Panc1 (cell line): ENCODE measurements at places on chromosomes 5 and 9.
A peak's percentile ranks its signal among the peaks of the same experiment; 100 is the strongest.

DNA sequence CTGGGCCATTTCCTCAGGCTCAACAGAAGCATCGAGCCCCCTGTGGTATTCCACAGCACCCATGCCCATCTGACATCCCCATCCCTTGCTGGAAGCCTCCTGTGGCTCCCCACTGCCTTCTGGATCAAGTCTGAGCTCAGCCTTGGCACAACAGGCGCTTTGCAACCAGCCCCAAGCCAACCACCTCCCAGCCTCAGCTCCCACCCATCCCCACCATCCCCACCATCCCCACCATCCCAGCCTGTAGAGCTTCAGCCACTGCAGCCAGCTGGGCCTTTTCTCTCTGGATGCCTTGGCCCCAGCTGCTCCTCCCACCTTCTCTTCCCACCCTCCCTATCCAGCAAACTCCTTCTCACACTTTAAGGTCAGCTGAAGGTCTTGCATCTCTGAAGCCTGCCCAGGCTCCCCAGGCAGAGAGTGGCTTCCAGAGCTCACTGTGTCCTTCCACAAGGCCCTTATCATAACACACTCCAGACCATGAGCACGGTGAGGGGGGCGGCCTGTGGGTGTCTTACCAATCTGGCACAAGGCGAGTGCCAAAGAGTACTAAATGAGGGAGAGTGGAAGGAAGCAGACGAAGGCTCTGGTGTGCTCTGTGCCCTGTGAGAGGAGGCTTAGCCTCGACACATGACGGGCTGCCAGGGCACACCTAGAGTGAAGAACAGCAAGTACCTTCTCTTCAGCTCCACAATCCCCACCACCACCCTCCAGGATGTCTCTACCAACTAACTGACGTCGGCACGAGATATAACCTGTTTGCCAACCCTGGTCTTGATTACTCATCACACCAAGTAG, 6.5 kb downstream of the HIGD2A start:
- no peak for DNase-seq

GRCh38 chr9:18606281-18606680, 132.3 kb downstream of the ADAMTSL1 start:
- DNase-seq, result no peak

DNA sequence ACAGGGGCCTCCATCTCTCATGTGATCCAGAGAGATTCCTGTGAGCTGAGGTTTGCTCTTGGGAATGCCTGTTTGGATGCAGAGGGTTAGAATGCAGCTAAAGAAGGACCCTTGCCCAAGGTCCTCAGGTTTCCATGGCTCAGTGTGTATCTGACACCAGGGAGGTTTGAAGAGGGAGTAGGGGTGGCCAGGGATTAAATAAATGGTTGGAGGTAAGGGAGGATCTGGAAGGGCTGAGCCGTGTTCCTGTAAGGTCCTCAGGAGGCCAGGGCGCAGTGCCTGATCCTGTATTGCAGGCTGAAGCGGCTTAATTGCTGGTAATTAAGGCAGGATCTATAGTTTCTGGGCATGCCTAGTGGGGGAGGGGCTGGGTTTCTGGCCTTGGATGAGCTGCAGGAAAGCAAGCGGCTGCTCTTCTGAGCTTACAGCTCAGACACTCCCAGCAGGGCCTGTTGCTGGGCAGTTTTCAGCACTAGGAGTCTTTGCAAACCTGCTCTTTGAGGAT, 41.5 kb upstream of the MAP1B start:
- DNase-seq, result no peak

- no peak for DNase-seq
Observed at GRCh38 chr9:119722384-119722783, 353.1 kb upstream of the BRINP1 start.

GRCh38 chr9:98545021-98545420, 163.7 kb downstream of the GABBR2 start:
- no peak for DNase-seq

DNA sequence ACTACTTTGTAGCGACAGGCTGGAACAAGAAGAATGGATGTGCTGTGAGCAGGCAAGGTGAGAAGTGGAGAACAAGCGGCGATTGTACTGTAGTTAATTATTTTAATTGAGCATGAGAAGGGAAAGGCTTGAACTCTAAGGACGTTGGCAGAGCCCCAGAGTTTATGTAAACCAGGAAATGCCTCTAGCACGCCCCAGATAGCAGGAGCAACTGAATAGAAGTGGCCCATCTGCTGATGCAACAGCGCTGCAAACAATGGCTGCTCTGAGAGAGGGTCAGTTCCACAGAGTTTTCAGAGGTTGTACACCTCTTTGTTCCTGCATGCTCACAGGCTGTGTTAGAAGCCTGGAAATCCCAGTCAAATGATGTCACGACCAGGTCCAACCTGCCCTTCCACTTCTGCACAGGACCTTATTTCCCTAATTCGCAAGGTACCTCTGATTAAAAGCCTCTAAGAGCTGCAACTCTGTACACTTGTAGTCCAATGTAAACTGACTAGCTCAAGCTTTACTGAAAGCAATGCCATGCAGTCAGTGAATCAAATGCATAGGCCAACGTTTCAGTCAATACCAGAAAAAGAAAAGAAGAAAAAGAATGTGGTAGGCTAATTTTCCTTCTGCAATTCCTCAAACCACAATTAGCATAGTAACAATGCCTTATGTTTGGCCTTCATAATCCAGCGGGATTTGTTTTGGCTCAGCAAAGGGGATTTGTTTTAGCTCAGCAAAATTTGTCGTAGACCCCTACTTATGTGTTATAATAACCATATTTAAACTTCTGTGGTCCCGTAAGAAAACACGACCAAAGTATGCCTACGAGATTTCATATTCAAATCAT, 119.6 kb upstream of the RETREG1 start:
- peak; percentile 7 for DNase-seq

DNA sequence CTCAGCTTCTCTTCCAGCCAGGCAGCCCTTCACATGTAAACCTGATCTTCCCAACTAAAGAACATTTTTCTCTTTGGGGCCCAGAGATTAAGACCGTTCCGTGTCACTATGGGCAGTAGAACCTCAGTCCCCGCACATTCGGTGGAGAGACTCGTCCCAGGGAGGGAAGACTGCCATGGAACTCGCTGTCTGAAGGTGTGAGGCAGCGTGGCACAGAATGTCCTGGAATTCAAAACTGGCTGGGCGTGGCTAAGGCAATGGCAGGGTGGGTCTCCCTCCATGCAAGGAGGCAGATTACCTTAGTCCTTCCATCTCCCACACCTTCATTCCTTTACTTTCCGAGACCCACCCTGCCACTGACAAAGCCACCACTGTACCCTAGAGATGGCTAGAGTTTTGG, 57.4 kb upstream of the ZNF354A start:
- no peak for DNase-seq

- no peak for DNase-seq
Observed at GRCh38 chr5:157951673-157952373, 92.9 kb upstream of the CLINT1 start.

- DNase-seq, result no peak
Observed at GRCh38 chr9:88809355-88810161, 181.7 kb upstream of the S1PR3 start.

DNA sequence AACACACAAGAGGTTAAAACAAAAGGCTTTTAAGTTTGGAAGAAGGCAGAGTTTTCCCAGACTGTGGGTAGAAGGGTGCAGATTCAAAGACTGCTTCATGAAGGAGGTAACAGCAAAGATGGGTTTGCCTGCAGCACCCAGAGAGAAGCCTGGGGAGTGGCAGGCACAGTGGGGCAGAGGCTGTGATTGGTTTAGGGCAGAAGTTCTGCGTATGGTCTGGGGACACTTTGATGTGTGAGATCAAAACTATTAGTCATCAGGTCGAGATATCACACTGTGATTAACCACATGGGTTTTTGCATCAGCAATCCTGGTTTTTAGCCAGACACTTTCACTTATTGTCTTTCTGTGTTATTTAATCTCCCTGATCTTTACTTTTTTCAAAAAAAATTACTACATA, 188.8 kb upstream of the GLRA1 start:
- DNase-seq, result no peak

DNA sequence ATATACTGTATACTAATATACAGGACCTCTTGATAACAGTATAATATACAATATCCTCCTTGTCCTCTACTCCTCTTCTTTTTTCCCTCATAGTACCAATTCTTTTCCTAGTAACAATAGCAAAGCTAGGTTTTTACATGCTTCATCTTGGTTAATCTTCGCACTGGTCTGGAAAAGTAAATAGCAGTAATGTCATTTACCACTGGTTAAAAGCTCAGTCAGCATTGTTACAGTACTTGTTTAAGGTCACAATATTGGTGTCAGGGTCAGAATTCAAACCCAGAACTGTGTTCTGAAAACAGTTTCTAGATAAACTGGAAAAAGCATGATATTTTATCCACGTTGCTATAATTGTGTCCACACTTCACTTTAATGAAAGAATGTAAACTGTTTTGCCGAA, 692.4 kb upstream of the CDH6 start:
- DNase-seq, result no peak

GRCh38 chr9:124776954-124777648, at the start of gene OLFML2A:
OLFML2A (plus strand) TSS chr9:124777133; CDS start chr9:124777271, 138 bp downstream.
- DNase-seq, result no peak

GRCh38 chr5:133226186-133226585, 174.4 kb downstream of the HSPA4 start:
- DNase-seq, result no peak

DNA sequence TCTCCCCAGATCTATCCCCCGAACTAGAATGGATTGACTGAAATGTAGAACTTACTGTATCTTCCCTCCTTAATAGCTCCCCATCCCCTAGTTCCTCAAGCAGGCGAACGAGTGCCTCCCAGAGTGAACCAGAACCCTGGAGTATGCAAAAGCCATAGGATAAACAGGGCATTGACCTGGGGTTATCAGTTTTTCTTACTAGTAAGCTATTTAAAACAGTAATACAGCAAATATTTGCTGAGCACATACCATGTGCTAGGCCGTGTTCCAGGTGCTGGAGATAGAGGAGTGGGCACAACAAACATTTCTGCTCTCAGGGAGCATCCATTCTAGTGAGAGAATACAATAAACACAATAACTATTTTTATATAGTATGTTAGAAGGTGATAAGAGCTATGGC, 1.8 kb downstream of the SKP2 start:
- DNase-seq, result no peak

GRCh38 chr9:133532937-133533668, 1.4 kb upstream of the ADAMTSL2 start:
- DNase-seq, result peak; percentile 10

- DNase-seq, result no peak
Observed at GRCh38 chr5:127810707-127811490, 107.7 kb downstream of the CCDC192 start.

DNA sequence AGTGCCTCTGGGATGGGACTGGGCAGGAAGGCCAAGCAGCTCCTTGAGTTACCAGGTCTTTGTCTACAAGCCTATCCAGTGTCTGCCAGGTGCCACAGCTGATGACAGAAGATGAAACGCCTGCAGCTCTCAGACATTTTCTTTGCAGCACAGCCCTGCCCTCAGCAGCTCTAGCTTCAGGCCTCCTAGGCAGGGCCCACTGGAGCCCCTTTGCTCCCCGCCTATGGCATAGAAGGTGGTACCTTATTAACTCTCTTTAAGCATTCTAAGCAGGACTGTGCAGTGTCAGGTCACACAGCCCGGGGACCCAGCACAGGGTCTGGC, 1.3 kb upstream of the SKP1 start:
- DNase-seq, result no peak

DNA sequence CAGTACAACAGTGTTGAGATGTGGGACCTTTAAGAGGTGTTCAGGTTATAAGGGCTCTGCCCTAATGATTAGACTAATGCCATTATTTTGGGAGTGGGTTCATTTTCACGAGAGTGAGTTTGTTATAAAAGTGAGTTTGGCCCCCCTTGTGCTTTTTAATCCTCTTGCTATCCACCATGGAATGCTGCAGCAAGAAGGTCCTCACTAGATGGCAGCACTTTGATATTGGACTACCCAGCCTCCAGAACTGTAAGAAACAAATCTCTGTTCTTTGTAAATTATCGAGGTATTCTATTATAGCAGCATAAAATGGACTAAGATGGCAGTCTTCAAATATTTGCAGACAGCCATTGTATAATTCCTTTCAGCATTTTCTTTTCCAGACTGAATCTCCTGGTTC, 212.4 kb downstream of the LRRC70 start:
- DNase-seq, result no peak

- no peak for DNase-seq
Observed at GRCh38 chr5:154111214-154111613, 72.4 kb downstream of the MFAP3 start.

- no peak for DNase-seq
Observed at GRCh38 chr9:14198841-14199455, 115.0 kb downstream of the NFIB start.

GRCh38 chr5:118095115-118095514, 893.2 kb downstream of the DTWD2 start:
- DNase-seq, result no peak

DNA sequence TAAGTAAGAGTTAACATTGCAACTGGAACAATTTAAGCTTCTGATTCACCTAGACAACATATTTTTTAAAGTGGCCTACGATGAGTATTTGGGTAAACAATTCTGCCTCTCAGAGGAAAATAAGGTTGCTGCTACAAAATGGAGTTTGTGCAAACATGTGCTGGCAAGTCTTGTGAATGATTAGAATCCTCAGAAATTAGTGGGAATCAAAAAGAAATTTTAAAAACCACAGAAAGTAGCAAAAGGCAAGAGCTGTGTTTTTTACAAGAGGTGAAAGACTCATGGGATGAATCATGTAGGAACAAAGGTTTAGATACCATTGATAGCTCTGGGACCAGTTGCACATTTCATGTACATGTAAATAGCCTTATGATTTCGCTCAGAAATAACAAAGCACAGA, 561.6 kb downstream of the TAF11L14 start:
- DNase-seq, result no peak

DNA sequence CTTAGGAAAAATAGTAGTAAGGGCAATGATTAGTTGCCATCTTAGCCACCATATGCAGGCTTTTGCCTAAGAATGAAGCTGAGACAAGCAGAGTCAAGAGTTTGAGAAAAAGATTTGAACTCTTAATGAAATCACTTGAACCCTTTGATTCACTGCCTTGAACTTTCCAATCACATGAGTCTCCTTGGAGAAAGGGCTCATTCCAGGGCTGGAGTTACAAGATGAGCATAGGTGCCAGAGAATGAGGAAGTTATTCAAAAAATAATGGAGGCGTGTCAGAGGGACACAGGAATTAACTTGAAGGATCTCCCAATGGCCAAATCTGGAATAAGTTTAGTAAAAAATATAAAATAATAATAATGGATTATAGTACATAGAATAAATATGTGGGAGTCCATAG, 35.3 kb downstream of the MAT2B start:
- DNase-seq, result no peak

DNA sequence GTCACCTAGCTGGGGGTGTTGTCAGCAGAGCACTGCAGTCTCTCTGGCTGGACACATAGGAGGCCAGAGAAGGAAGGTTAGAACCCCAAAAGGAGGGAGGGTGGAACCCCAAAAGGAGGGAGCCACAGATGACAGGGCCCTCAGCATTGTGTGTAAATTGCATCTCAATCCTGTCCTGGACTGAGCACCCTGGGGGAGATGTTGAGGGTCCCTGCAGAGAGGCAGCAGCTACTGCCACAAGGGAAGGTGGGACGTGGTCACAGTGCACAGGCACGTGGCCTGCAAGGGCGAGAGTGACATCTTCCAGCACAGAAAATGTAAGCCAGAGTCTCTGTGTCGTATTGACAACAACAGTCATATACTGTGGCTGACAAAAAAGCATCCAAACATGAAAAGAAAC, 36.5 kb upstream of the CEP72 start:
- no peak for DNase-seq
